ENCODE measurements at places on chromosomes 12 and 14. TPM values are rescaled to one million over a fixed set of nuclear protein-coding genes. Genes with fewer than 3 reads are reported as not detected.

GRCh38 chr14:71289536-71289935 lies 382.3 kb downstream of the PCNX1 start:
- peaks cover 7% of the 10 kb centered on the region for H3K27me3 ChIP-seq
- H3K27ac ChIP-seq: no peak overlapping the region
- no peak for DNase-seq
- no peak overlapping the region for H3K4me3 ChIP-seq
- peaks cover 1% of the 10 kb centered on the region for H3K36me3 ChIP-seq

DNA sequence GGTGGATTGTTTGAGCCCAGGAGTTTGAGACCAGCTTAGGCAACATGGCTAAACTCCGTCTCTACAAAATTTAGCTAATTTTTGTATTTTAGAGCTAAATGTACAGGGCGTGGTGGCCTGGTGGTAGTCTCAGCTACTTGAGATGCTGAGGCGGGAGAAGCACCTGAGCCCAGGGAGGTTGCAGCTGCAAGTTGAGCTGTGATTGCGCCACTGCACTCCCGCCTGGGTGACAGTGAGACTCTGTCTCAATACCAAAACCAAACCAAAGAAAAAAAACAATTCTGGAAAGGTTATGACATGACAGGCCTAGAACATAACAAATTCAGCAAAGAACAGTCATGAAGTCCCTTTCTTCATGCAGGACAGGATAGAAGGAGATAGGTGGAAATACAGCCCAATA lies 25.7 kb downstream of the WDR89 start:
- DNase-seq: no peak
- H3K4me3 ChIP-seq: no peak overlapping the region
- peaks cover 3% of the 10 kb centered on the region for H3K36me3 ChIP-seq
- no peak overlapping the region for H3K27ac ChIP-seq

LRCOL1 gene
- not detected for total RNA-seq

DNA sequence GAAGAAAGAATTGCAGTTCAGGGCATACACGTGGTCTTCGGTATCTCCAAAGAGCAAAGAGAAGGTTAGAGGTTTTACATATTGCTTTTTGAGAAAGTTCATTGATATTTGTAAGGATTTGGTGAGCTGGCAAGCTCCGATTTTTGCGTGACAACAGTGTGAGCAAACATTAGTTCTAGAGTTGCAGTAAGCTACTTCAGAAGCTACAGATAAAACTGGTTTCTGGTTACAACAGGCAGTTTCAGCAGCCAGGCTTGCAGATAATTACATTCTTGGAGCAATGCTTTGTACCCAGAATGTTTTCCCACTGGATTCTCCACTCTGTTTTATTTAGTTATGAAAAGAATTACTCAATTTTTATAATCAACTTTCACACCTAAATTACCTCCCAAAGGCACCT lies 28.2 kb downstream of the KLRK1 start:
- H3K27ac ChIP-seq: peak overlapping the region; percentile 52
- DNase-seq: no peak
- H3K4me1 ChIP-seq: peaks cover 13% of the 10 kb centered on the region
- no peak overlapping the region for H3K4me3 ChIP-seq

MYF6 gene
- total RNA-seq: not detected

- no peak overlapping the region for H3K4me3 ChIP-seq
- DNase-seq: no peak
- no peaks in the 10 kb centered on the region for H3K36me3 ChIP-seq
- H3K27me3 ChIP-seq: no peaks in the 10 kb centered on the region
- no peaks in the 10 kb centered on the region for H3K4me1 ChIP-seq
Observed at GRCh38 chr14:77407158-77407557, 16.2 kb downstream of the NOXRED1 start.

ARHGDIB gene
- total RNA-seq: 6.1 TPM

DNA sequence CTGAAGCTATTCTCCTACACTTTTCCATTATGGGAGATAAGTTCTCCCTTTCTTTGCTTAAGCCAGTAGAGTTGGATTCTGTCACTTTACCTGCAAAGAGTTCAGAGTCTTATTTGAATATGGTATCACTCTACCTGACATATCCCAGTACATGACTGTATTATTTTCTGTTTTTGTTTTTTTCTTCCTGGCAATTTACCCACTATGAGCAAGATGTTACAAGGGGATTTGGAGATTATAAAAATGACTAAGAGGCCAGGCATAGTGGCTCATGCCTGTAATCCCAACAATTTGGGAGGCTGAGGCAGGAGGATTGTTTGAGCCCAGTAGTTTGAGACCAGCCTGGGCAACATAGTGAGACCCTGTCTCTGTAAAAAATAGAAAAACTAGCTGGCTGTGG lies 46.4 kb upstream of the CHST11 start:
- no peaks in the 10 kb centered on the region for H3K27me3 ChIP-seq
- H3K27ac ChIP-seq: no peak overlapping the region
- peaks cover 10% of the 10 kb centered on the region for H3K4me1 ChIP-seq

GRCh38 chr12:49020441-49020840 lies 1.9 kb upstream of the PRKAG1 start:
- H3K27ac ChIP-seq: peak overlapping the region; percentile 63
- H3K4me3 ChIP-seq: no peak overlapping the region
- H3K27me3 ChIP-seq: no peaks in the 10 kb centered on the region
- H3K4me1 ChIP-seq: peaks cover 35% of the 10 kb centered on the region
- H3K36me3 ChIP-seq: peaks cover 16% of the 10 kb centered on the region
